ENCODE measurements at places on chromosomes 2 and 18.

DNA sequence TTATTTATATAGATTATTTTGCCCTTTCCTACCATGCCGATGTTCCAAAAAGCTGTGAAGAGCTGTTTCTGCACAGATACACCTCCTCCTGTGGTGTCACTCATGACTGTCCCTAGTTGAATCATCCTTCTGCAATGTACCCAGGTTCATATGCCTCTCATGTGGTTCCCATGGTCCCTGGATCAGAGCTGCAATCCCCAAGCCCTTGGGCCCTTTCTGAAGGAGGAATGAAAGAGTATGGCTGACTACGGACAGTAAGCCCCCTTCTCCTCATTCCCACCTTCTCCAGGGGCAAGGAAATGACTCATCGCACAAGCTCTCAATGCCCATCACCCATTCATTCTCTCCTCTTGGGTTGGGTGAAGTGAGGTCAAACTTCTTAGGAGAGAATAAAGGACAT lies 63.9 kb upstream of the ACVR1 start:
- no peak for DNase-seq

DNA sequence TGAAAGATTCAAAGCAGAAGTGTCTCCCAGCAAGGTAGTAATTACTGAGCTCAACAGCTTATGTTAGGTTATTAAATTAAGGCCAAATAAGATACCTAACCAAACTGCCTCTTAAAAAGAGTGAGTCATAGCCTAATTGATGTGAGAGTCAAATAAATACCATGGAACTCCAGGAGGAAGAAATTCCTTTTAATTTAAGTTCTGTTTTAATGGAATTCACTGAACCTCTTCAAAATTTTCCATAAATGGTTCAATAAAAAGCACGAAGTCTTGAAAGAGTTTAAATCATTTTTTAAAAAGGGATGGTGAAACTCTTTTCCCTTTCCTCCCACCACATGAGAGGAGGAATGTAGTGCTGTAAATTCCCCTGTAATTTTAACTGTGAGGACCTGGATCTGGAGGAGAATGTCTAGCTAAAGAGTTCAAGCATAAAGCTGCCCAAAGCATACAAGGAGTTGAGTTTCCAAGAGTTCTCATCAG lies 180.8 kb upstream of the MMADHC start:
- DNase-seq, result no peak

DNA sequence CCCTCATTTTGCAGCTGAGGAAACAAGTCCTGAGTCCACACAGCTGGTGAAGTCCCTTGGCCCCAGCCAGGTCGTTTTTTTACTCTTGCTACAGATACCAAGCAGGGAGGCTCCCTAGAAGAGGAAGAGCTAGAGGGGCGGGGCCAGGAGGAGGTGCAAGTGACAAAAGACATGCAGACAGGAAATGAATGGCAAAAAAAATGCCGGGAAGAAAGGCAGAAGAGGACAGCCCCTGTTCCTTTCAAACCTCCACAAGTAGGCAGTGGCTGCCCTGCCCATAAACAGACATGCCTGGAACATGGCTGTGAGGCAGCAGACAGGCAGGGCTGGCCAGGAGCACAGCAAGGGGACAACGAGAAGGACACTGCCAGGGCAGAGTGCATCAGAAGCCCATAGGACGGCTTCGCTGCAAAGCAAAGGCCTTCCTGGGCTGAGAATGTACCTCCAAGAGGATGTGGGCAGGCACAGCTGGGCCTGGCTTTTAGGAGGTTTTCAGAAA lies 108.7 kb downstream of the ZBTB7C start:
- DNase-seq, result no peak

DNA sequence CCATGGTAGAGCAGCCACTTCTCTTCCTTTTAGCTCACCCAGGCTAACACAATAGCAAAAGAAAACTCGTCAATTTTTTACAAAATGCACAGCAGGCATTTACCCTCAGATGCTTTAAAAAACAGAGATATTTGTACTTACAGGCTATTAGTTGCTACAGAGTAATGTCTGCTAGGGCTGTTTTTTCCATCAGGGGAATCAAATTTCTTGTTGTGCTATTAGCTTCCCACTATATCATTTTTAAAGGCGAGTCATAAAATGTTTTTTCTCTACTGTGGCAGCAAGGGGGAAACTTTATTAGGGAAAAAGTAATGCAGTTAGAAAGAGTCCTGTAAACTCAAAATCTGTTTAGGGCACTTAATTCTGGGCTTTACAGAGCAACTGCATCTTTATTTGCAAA lies 277.9 kb upstream of the THSD7B start:
- DNase-seq, result no peak

DNA sequence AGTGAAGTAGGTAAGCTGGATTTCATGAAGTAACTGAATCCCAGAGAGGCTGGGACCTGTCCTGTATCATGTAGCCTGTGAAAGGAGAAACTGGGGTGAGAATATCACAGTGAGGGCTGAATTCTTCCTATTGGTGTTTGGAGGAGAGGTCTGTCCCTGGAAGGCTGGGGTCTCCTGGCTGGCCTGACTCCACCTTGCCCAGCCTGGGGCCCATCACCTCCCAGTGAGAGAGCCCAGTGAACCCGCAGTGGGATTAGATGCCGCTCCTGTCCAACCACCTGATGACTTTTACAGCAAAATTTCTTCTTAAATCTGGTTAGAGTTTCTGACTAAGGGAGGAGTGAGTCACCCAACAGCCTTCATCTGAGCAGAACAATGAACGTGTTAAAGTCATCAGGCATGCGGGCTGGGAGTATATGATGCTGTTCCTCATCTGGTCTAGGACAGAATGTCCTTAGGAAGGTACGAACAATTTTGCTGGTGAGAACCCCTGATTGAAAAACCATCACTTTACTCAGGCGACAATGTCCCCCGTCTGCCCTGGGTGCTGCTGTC lies 152.9 kb downstream of the LPIN1 start:
- no peak for DNase-seq

DNA sequence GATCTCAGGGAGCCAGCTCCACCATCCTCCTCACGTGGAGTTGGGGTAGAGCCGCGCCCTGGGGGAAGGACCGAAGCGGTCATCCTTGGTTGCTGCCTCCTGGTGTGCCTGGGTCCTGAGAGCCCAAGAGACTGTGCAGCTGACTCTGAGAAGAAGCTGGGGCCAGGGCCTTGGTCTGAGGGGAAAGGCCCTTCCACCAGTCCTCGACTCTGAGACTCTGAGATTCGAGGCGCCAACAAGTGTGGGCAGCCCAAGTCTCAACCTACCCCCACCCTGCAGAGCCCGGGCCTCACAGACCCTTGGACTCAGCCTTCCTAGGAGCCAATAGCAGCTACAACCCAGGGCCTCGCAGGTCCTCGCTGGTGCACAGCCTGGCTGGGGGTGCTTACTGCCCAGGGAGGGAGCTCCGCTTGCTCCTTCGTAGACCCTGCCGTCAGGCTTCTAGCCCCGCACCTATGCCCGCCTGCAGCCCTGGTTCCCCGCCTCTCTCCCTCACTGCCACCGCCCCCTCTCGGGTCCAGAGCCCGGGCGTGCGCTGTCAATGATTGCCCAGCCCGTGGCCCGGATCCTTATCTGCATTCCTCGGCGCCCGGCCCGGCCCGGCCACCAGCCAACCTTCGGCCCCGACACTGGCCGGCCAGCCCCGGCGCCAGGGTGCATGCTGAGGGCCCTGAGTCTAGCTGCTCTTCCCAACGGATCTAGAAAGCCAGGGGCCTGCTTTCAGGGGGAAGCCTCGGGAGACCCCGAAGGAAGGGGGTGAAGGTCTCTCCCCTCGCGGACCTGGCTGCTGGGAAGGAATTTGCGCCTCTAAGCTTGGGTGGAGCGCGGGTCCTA lies 2.0 kb downstream of the IHH start:
- no peak for DNase-seq

DNA sequence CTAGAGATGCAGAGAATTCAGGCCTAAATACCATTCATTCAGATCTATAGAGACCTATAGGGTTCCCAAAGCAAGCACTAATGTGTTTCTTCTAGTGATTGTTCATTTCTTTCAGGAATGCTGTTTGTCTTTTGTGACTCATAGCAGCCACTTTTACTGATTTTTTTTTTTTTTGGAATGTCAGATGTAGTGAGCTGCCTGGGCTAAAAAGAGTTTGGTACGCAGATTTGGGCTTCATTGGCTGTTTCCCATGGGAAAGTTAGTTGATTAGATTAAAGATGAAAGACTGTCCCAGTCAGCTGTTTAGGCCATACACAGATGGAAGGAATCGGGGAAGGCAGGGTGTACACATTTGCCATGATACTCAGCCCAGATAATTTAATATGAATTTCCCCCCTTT lies 87.6 kb downstream of the CDC42EP3 start:
- DNase-seq, result no peak

GRCh38 chr2:188984065-188984491 lies 9.9 kb downstream of the COL3A1 start:
- no peak for DNase-seq

DNA sequence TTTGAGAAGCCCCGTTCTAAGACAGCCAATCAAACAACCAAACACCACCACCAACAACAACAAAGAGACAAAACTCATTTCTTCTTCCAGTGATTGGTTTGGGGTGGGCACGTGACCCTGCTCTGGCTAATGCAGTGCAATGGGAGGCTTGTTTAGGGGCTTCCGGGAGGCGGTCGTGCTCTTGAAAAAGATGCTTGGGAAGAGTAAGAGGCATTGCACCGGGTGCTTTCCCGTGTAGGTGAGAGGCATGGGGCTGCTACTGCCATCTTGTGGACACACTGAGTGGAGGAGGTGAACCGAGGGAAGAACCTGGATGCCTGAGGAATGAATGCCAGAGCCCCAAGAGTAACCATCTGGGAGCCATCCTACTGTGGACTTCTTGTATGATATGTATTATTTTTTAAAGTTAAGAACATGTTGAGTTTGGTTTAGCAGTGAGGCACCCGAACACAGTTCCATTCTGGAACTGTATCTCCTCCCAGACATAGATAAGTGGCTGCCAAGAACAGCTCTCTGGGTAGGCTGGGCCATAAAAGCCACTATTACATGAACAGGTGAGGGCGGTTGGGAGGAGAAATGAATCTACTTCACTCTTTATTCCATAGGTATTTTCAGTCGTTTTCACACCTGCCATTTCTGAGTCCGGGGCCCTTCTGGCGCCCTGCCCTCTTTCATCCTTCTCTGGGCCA lies 19.1 kb upstream of the ARHGAP25 start:
- DNase-seq, result no peak

DNA sequence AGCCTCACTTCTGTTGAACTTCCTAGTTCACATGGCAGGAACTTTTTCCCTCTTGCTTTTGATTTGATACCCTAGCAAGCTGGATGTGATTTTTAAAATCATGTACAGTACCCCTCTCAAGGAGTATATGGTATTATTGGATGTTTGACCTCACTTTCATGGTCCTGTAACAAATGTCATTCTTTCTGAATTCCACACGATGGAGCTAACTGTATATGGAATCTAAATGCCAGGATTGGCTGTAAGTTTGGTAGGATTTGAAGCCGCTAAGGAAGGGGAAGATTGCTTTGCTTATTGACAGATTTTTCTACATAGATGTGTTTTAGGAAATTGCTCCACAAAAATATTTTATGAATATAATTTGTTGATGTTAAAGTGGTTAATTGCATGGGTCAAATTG lies 18.3 kb downstream of the MAIP1 start:
- DNase-seq, result no peak

DNA sequence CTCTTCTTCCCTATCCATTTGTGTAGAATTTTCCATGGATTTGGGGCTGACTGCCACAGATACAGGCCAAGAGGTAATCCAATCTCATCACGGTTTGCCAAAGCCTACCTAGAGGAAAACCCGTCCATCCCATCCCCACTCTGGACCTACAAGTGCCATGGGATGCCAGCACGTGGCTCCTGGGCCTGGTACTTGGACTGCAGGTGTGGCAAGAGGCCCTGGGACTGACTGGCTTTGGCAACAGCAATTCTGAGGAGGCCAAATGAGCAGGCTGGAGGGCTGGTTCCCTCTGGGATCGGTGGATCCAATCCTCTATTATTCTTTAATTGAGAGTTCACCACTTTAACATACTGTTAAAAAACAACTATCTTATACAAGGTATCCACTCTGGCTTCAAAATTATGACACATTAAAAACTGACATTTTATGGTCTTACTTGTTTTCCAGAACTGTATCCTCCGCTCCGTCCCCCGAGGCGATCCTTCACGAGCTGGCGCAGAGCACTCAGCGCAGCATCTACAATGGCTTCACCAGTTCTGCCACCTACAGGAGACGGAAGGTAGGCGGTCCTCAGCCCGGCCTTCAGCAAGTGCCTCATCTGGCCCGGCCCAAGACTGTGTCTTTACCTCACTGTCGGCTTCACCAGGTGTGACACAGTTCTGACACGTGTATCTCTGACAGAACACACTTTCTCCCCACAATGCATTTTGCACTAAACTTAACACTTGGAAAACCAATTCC lies 19.8 kb downstream of the PDIA6 start:
- no peak for DNase-seq

- DNase-seq, result no peak
Measured at GRCh38 chr2:220641137-220641536, 931.0 kb downstream of the EPHA4 start.

- no peak for DNase-seq
Measured at GRCh38 chr2:149739171-149739882, 151.8 kb upstream of the MMADHC start.

GRCh38 chr2:237165405-237166276 lies 80.0 kb downstream of the COPS8 start:
- DNase-seq, result no peak

DNA sequence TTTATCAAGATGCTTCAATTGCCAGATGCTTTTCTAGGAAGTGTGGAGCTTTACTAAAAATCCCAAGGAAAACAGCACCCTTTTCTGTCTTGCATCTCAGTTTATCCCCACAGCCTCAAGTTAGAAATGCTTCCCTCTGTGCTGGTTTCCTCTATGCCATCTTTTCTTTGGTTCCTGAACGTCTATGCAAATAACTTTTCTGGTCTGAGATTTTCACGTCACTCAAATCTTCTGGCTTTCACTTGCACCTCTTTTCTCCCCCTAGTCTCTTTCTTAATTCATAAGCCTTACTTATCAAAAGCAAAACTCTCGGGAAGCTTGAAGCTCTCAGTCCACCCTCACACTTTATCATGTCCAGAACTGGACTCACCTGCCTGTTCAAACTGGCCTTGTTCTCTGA lies 33.9 kb downstream of the ARHGAP25 start:
- DNase-seq, result no peak

DNA sequence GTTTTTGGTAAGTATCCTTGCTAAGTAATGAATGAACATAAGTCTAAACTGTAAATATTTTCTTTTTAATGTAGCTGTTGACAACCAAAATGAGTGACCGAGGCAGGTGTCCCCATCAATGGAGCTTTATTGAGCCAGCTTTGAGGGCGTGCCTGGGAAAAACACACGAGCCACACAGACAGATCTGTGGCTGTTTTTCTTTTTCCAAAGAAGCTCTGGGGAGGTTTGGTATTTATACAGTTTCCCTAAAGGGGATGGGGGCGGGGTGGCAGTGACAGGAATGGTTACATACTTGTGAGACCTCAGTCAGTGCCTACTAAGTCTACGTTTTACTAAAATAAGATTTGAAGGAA lies 11.2 kb downstream of the DBI start:
- DNase-seq, result no peak

- no peak for DNase-seq
Measured at GRCh38 chr2:193584522-193584938, 1389.8 kb upstream of the TMEFF2 start.

DNA sequence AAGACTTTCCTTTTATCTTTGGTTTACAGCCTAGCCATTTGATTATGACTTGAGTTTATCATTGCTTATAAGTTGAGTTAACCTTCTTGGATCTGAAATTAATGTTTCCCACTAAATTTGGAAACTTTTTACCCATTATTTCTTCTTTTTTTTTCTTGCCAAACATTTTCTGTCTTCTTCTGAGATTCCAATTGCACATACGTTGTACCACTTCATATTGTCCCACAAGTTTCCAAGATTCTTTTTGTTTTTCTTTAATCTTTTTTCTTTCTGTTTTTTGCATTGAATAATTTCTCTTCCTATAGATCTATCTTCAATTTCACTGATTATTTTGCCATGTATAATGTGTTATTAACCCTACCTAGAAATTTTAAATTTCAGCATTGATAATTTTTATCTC lies 18.6 kb downstream of the LONRF2 start:
- no peak for DNase-seq
